EL (cell line): ENCODE measurements at places on chromosomes 11 and 22.
A peak's percentile ranks its signal among the peaks of the same experiment; 100 is the strongest.

DNA sequence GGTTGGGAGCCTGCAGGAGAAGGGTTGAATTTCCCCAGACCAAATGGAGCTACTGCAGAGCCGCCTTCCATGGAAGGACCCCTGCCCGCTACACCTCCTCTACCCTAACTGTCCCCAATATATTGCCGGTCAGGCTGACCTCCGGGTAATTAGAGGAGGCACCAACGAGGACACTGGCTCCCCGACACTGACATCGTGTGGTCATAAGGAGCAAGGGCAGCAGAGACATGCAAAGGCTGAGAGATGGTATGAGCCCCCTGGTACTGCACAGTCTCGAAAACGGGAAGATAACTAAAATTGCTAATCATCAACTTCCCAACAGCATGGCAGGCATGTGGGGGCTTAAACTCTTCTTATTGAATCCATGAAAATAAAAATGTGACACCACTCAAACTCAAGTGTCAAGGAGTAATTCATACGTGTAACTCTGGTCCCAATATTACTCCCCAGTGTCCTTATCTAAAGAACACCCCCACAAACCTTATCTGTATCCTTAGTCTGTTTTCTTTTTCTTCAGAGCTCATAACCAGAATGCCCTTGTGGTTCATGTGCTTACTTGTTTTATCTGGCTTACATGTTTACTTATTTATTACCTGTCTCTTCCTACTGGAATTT lies 4.4 kb downstream of the CAVIN3 start:
- DNase-seq: peak; percentile 66

GRCh38 chr11:88345408-88345807 lies 7.9 kb upstream of the CTSC start:
- DNase-seq: peak; percentile 52

GRCh38 chr11:106717222-106717621 lies 301.1 kb downstream of the GUCY1A2 start:
- no peak for DNase-seq

DNA sequence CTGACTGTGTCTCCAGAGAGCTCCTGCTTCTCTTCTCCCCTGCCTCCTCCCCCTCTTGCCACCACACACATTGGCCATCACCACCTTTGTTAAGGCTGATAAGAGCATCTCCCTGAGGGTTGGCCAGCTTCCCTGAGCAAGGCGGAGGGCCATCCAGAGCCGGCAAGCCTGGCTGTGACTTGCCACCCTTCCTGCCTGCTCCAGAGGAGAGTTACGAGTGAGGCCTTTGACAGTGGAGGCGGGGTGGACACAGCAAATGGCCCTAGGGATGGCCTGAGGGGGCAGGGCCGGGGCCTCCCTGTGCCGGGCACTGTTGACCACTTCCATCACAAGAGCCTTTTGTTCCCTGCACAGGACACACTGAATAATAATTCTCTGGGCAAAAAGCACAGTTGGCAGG lies 5.4 kb downstream of the FREY1 start:
- DNase-seq: no peak

DNA sequence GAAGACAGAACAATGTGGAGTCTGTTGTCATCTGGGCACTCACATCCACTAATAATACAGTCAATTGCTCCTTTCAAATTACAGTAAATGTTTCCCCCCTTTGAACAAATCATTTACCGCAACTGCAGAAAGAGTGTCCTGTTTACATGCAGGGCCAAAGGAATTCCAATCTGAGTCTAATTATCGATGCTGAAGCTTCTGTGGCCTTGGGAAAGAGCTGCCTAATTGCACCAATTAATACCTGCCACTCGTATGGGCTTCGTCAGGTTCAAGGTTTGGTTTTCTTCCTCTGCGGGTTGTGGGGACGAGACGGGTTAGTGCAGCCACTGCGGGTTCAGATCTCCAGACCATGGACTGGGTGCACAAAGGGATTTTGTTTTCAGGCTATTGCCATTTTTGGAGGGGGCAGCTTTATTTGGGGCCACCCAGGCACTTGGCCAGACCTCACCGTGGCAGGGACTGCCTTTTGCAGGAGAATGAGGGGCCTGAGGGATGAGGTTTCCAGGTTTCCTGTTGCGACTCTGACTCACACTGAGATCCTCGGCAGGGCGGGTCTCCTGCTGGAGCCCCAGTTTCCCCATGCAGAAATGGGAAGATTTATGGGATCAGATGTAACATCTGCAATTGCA lies 147.6 kb downstream of the MIAT start:
- peak; percentile 38 for DNase-seq

GRCh38 chr11:104091281-104092096 lies 55.0 kb downstream of the DDI1 start:
- DNase-seq: no peak

- DNase-seq: peak; percentile 48
Measured at GRCh38 chr11:85740481-85741400, 54.7 kb upstream of the CCDC89 start.

DNA sequence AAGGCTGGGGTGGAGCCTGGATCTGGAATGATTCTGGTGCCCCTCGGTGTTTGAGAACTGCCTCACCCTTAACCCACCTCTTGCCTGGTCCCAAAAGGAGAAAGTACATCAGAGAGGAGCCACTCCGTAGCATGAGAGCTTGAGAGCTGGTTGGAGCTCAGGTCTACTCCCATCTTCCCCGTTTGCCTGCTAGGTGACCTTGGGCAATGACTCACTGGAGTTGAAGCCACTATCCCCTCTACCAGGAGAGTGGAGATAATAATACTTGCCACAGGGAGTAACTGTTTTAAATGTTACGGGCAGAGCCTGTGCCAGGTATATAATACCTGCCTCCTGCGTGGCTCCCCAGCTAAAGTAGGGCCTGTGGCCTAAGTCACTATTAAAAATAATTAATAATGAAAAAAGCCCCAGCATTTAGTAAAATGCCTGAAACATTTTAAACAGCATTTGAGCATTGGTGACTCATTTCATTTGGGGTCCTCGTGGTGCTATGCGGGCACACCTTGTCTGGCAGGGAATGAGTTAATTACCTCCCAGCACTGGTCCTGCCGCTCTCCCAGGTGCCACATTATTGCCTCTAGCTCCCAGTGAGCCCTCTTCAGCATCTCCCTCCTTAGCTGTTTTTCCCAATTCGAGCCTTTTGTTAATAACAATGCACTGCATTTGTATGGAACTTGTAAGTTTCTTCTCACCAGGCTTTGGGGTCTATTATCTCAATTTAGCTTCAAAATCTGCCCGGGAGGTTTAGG lies 22.5 kb downstream of the CYTH4 start:
- DNase-seq: peak; percentile 61

- no peak for DNase-seq
Measured at GRCh38 chr11:76624500-76625379, 45.8 kb downstream of the LRRC32 start.

DNA sequence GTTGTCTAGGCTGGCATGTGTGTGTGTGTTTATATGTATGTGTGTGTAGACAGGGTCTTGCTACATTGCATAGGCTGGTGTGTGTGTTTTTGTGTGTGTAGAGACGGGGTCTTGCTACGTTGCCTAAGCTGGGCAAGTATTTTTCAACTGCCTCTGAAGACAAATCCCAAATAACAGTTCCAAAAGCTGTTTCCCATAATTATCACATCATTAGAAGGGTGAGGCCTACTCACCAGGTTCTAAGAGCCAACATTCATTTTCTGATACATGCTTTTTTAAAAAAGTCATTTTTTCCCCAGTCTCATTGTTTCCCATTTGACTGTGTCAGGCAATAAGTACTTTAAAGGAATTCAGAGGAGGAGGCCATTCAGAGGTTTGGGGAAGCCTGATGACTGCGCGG lies 22.8 kb downstream of the SAA1 start:
- DNase-seq: no peak

DNA sequence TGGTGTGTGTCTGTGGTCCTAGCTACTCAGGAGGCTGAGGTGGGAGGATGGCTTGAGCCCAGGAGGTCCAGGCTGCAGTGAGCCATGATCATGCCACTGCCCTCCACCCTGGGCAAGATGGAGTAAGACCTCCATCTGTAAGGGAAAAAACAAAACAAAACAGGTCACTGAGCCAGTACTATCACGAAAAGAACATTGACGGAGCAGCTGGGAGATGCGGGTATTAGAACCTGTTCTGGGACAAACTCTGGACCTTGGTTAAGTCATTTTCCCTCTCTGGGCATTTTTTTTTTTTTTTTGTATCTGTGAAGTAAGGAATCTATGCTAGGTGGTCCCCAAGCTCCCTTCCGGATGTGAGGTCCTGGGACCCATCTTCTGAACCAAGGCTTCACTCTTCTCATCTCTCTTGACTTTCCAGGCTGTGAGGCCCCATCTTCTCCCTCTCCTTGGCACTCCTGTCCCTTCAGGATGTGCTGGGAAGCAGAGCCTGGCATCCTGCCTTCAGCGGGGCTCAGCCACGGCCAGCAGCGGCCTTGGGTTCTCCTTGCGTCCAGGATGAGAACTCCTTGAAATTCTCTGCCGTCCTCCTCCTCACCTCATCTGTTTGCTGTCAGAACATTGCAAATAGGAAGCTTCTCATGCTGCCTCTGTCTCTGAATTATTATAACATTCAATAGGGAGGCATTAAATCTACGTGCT lies 130.8 kb downstream of the GRIK4 start:
- no peak for DNase-seq

- DNase-seq: no peak
Measured at GRCh38 chr11:86444981-86445380, 70.3 kb downstream of the CCDC81 start.

GRCh38 chr11:705646-706438 lies at the start of gene EPS8L2:
Gene EPS8L2, plus strand, starts transcription at chr11:706231. Its CDS starts 3,177 bp downstream, at chr11:709408.
- DNase-seq: peak; percentile 29

GRCh38 chr11:73149105-73149504 lies 7.0 kb upstream of the FCHSD2 start:
- DNase-seq: no peak

DNA sequence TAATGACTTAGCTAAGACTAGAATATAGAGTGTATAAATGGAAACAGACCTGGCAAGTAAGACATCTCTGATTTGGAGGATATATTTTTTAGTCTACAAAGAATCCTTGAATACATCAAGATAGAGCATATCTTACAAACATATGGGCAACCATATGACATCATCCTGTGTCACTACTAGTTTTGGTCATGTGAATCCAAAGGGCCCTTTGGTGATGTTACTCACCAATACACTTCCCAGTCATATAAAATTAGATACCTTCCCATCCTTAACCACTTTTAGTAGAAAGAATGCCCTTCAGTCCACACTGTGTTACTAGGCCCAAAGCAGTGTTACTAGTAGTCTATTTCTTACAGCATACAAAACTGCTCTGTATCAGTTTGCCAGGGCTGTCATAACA lies 31.6 kb downstream of the GRIA4 start:
- DNase-seq: peak; percentile 2

DNA sequence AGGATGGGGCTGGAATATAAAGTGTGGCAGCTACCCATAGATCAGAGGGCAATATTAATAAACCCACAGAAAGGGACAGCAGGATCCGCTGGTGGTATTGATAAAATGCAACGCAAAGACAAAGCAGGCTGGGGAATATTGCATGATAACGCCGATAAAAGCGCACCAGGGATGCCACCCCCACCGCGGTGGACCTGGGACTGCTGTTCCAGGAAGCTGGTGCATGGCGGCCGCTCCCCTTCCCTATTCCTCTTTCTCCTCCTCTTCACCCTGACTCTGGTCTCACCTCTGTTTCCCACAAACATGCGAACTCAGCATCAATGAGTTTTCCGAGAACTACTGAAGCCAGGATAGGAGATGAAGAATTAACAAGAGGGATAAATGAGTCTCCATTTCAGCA lies 20.2 kb downstream of the SPATA19 start:
- DNase-seq: no peak

DNA sequence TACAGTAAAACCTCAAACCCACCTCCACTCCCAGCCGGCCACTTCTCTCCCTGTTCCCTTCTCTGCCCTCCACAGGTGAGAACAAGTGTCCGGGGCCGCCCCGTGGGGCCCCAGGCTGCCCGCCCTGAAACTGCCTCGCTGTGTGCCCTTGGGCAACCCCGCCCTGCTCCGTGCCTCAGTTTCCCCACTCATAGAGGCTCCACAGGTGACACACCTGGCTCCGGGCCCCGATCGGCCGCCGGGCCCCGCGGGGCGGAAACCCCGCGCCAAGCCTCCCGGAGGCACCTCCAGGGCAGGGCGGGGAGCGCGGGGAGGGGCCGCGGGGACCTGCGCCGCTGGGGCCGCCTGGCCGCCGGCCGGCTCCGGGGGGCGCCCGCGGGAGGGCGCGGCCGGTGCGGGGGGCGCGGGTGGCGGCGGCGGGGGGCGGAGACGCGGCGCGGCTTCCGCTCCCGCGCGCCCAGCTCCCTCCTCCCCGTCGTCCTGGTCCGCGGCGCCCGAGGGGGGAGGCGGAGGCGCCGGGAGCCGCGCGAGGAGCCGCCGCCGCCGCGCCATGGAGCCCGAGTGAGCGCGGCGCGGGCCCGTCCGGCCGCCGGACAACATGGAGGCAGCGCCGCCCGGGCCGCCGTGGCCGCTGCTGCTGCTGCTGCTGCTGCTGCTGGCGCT lies at the start of gene LRP5:
LRP5 (plus strand) TSS at position 475 of the 663 bp plus-strand sequence; CDS start at position 599, 124 bp downstream.
- peak; percentile 40 for DNase-seq

DNA sequence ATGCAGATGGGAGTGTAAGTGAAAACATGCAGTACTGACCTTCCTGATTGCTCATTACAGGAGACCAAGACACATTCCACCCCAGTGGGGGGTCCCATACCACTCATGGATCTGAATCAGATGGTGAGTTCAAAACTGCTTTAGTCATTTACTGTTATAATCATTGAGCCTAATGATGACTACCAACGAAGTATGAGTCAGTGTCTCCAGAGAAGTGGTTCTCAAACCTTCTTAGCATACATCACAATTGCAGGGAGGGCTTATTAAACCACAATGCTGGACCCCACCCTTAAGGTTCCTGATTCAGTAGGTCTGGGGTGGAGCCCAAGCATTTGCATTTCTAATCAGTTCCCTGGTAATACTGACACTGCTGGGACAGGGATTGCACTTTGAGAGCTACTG lies 75.8 kb downstream of the CD44 start:
- peak; percentile 98 for DNase-seq

DNA sequence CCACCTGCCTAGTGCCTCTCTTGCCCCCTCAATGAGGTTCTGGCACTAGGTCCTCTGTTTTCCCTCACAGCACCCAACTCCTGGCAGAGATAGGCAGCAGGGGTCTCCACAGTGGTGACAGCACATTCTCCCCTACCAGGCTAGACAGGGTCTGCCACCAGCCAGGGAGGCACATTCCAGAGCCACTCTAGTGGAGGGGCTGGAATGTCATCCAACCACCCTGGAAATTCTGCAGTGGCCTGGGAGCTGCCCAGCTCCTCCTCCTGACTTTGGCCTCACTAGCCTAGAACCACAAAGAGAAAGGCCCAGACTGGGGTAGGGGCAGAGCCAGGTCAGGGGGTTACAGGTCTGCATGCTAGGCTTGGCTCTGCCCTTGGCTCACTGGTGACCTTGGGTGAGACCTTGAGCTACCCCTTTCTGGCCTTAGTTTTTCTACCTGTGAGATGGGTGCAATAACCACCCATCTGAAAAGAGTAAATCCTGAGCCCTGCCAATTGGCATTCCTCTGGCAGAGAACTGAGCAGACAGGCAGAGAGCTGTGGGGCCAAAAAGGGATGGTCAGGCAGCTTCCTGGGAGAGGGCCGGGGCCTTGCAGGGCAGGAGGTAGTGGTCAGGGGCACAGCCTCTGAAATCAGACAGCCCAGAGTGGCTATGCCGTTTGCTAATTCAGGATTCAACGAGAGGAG lies 7.1 kb downstream of the P2RY2 start:
- no peak for DNase-seq
